Right hindlimb (tissue), 1 donor: ENCODE measurements at places on chromosomes 11 and 22.

GRCh38 chr11:116849486-116849885 lies 12.1 kb upstream of the APOA1 start:
- no peak for DNase-seq

GRCh38 chr11:67117176-67117575 lies 1.9 kb upstream of the KDM2A start:
- DNase-seq = no peak

GRCh38 chr22:35821654-35822053 lies 104.0 kb downstream of the APOL5 start:
- DNase-seq = no peak

GRCh38 chr11:118442301-118442700 lies 6.0 kb downstream of the KMT2A start:
- DNase-seq = no peak

GRCh38 chr22:46749682-46750529 lies 11.9 kb upstream of the CERK start:
- no peak for DNase-seq

DNA sequence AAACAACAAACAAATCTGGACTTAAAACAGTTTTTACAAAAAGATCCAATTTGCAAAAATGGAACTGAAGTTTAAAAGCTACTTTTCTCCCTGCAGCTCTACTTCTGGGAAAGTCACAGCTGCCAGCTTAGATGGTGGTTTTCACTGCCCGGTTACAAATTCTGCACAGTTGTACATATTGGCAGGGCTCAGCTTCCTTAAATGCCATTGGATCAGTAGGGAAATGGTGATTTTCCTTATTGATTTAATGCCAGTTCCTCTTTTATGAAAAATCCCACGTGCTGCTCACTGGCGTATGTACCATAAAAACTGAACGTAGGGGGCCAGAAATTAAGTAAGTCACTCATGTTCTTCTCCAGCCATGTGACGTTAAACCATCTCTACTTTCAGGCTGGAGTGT lies 22.8 kb downstream of the GRAP2 start:
- DNase-seq = no peak

GRCh38 chr22:46501701-46502100 lies 35.7 kb downstream of the CELSR1 start:
- DNase-seq = no peak
